ENCODE measurements at places on chromosomes 5 and 9.

- DNase-seq = no peak
Measured at GRCh38 chr9:16282216-16282615, 588.3 kb downstream of the BNC2 start.

GRCh38 chr5:124456249-124456648 is 290.2 kb downstream of the ZNF608 start:
- DNase-seq = no peak

DNA sequence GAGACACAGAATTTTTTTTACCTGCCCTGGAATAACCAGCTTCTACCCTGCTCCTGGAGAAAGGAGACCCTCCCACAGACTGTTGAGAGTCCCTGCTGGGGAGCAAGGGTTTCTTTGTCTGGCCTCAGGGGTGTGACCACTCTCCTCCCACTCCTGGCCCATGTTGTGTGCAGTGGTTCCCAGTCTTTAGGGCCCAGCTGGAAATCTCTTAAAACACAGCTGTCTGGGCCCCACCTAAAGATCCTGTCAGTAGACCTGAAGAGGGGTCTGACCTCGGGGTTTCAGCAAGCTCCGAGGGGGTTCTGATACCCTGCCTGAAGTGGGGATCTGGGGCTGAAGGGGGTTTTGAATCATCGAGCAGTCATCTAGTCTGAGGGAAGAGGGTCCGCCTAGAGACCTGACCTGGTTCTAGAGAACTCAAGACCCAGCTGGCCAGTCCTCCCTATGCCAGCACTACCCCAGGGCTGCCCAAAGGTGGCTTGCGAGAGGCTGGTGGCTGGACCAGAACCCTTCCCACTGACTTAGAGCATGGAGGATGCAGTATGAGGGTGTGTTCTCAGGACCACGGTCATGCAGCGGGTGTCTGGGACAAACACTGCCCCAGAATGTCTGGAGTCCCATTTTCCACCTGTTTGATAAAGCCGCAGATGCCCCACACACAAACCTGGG is 8.1 kb upstream of the UNC5A start:
- DNase-seq = no peak

- no peak for DNase-seq
Measured at GRCh38 chr9:123465304-123465703, 109.3 kb downstream of the CRB2 start.

- peak; percentile 15 for DNase-seq
Measured at GRCh38 chr5:68189171-68189570, 26.4 kb upstream of the PIK3R1 start.

- no peak for DNase-seq
Measured at GRCh38 chr5:181281077-181281983, 20.4 kb upstream of the TRIM52 start.

- DNase-seq = peak; percentile 31
Measured at GRCh38 chr5:1174122-1174936, 27.1 kb upstream of the SLC6A19 start.

DNA sequence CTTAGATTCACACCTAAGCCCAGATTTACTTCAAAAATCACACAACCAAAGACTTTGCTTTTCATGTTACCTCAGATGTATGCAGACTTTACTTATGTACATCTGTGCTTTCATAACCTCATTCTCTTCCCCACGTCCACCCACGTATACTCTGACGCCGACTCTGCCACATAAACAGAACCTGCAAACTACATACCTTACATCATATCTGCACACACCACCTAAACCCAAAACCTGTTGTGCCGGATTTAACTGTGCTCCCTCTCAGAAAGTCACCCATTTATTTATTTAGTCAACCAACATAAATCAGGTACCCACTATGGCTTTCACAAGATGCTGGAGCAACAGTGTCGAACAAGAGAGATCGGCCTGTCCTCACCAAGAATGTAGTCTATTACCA is 1.0 kb upstream of the DPYSL3 start:
- no peak for DNase-seq

- no peak for DNase-seq
Measured at GRCh38 chr5:148898413-148899075, 72.1 kb downstream of the ADRB2 start.

DNA sequence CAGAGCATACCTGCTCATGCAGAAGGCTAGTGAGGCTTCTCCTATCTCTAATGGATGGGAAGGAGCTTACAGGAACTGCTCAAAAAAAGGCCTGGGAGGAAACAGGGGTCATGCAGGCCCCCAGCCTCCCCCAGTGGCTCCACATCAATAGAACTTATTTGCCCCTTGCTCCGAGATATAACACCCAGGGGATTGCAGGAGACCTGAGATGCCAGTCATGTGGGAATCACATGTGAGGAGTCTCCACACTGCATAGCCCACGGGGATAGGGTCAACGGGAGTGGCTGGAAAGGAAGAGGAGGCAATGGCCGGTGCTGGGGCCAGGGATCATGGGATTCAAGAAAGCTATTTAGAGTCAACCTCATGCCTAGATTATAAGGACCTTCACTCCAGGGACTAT is 76.2 kb downstream of the NRG2 start:
- no peak for DNase-seq

DNA sequence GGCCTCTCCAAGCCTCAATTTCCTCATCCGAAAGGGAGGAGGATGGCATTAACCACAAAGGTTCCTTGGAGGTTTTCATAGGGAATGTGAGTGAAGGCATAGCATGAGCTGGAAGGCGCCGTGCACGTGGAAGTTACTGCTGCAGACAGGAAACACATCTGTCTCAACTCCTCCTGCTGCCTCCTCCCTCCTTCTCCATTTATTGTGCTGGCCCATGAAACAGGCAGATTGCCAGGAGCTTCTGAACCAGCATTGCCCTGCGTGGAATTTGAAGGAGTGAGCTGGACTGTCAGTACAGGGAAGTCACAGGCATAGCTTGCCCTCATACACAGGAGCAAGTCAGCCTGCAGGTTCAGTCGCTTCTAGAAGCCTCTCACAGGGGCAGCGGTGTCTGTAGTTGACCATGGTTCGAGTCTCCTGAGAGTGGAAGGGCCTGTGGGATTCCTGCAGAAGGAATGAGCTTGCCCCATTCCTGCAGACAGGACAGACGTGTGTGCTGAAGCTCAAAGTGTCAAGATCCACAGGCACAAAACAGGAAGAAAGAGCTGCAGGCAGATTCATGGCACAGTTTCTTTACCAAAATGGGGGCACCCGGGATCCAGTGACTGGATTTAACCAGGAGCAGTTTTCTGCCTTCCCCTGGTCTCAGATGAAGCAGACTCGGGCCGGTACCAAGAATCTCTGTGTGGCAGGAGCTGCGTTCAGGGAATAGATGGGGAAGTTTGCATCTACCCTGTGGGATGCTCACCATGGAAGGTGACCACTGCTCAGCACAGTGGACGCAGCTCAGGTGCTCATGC is 48.7 kb upstream of the CTSL start:
- DNase-seq = no peak

DNA sequence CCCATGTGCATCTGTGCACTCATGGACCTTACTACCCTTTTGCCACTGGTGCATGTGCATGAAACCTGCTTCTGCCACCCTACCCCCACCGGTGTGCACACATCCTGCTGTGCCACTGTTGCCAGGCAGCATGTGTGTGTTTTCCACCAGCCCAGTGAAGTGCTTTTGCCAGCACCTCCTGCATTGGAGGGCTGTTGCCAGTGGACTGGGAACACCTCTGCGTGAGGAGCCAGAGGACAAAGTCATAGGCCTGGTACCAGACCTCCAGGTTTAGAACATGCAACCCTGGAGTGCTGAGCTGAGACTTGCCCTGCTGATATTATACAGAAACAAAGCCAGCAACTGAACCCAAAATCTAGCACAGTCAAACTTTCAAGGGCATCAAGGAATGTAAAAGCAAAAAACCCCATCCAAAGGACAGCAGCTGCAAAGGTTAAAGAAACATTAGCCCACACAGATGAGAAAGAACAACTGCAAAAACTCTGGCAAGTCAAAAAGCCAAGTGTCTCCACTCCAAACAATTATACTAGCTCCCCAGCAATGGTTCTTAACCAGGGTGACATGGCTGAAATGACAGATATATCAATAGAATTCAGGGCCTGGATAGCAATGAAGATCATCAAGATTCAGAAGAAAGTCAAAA is 70.6 kb upstream of the PTPN3 start:
- DNase-seq = no peak

GRCh38 chr5:97636766-97637165 is 453.7 kb upstream of the RIOK2 start:
- no peak for DNase-seq

GRCh38 chr9:108784998-108785397 is 70.8 kb downstream of the ACTL7B start:
- DNase-seq = no peak

DNA sequence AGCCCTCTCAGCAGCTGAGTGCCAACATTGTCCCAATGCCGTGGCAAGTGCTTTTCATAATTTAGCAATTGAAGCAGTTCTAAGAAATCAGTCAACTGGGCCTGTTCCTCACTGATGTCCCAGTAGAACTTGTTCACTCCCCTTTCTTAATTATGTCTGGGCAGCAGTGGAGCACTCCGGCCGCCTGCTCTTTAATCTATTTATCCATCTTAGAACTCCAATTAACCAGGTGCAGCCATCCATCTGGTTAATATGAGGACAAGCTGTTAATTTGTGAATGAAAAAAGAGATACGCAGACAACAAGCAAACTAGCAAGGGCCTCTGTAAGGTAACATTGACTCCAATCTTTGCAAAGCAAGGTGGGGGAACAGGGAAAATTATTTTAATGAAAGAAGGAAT is 39.4 kb downstream of the MAT2B start:
- DNase-seq = no peak

DNA sequence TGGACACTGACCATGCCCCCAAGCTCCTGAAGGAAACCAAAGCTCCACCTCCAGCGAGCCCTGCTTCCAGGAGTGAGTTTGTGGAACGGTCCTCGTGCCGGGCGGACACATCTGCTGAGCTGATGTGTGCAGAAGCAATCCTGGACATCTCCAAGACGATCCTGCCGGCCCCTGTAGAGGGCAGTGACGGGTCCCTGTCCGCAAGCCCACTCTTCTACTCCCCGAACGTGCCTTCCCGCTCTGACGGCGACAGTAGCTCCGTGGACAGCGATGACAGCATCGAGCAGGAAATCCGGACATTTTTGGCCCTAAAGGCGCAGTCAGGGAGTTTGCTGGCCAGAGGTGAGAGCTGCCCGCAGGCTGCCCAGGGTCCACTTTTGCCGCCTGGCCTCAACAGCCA is 6.2 kb downstream of the PPP1R26 start:
- DNase-seq = no peak

- DNase-seq = no peak
Measured at GRCh38 chr9:116377179-116377798, 223.7 kb downstream of the PAPPA start.

DNA sequence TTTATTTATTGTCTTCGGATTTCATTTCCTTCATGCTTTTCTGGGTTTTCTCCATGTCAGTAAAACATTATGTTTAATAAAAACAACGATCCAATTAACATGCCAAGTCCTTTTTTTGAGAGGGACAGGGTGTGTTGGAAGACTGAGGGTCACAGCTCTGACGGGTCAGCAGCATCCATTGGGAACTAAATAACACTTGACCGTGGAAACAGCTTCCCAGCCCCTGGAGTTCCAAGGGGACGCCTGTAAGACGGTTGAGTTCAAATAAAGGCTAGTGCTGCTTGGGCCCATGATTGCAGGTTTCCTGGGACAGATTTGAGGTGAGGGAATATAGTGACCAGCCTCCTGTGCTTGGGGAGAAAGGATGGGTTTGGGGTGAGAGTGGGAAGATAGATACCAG is 30.4 kb upstream of the NEURL1B start:
- no peak for DNase-seq

DNA sequence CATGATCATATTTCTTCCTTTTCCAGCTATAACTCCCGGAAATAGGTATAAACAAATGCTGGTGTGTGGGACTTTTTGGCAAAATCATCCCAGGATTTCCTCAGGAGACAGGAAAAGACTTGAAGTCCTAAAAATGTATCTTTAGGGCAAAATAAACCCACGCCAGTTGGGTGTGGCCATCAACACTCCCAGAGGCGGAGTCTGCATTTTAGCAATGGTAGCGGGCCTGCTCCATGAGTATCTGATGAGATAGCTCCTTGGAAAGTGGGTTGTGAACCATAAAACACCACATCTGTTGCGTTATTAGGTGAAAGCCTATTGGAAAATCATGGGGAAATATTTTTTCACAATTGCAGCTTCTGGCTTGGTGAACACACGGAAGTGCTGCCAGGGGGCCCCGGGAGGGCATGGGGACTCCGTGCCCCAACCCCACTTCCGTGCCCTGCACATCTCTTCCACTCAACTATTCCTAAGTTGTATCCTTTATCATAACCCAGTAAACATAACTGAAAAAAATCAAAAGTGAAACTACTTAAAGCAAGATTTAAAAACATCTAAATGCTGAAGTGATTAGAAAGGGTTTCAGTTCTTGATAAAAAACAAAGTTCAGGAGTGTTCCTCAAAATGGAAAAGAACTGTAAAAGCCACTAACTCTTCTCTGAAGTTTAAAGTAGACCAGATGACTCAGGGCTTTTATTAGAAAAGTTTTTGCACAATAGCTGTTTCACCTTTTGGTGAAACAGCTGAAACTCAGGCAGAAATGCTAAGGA is 111.2 kb downstream of the LRRC70 start:
- no peak for DNase-seq

GRCh38 chr5:66860199-66860975 is 264.2 kb downstream of the MAST4 start:
- no peak for DNase-seq

GRCh38 chr5:119270121-119270565 is 85.7 kb upstream of the TNFAIP8 start:
- DNase-seq = no peak

DNA sequence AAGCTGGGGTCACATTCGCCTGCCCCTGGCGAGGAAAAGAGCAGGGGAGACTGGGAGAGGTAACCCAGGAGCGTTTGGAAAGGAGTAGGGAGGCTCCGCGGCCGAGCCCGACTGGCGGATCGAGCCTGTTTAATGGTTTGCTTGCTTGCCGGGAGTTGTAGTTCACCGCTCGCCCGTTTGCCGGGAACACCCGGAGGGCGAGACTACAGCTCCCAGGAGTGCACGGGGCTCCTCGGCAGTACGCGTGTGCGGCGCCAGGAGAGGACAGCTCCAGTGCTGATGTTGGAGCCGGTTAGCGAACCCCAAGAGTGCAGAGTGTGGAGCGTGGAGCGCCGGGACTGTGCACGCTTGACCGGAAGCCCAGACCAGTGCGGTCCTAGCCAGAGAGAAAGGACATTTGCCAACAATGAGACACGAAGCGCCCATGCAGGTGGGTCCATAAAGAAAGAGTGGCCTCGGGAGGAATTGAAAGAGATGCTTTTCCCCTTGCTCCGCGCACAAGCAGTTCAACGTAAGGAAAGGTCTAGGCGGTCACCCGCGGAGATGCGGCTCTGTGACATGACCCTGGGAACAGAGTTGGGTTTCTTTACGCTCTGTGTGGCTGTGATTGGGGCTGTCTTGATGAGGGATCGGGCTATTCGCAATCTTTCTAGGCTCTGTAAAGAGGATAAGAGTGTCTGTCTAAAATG is at the start of gene RAB3C:
TSS of gene RAB3C (plus strand) at position 273 of the 689 bp plus-strand sequence. CDS start at position 407, 134 bp downstream.
- peak; percentile 27 for DNase-seq

DNA sequence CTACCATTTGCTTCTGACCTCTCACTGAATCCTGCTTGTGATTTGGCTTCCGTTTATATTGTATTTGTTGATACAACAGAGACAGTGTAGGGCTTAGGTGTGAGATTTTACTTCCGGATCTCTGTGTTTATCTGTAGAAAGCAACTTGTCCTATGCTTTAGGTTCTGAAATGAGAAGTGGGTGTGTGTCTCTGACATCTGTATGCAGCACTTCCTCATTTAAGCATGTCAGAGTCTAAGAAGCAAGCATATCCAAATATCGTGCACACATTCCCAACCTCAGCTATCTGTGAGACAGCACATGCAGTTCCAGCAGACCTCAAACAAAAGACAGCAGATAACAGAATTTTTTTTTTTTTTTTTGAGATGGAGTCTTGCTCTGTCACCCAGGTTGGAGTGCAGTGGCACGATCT is 16.3 kb downstream of the KLF9 start:
- peak; percentile 68 for DNase-seq

GRCh38 chr9:68437785-68438184 is 81.4 kb downstream of the PGM5 start:
- no peak for DNase-seq

All from CD4-positive, alpha-beta T cell treated with Interleukin-4 for 4 hours (primary cell).